ENCODE measurements at places on chromosomes 1 and 21. TPM values are rescaled to one million over a fixed set of nuclear protein-coding genes. Genes with fewer than 3 reads are reported as not detected.
A peak's percentile ranks its signal among the peaks of the same experiment; 100 is the strongest.

The CATSPER4 gene
- total RNA-seq: not detected

The MYOG gene
- total RNA-seq: not detected

- no peaks in the 10 kb centered on the region for H3K4me1 ChIP-seq
- no peak for DNase-seq
- no peak overlapping the region for H3K4me3 ChIP-seq
- peaks cover 3% of the 10 kb centered on the region for H3K27me3 ChIP-seq
Measured at GRCh38 chr1:53473463-53473862, 14.3 kb downstream of the DMRTB1 start.

The SLC27A3 gene
- 11.1 TPM for total RNA-seq

GRCh38 chr1:209600541-209600940, 17.0 kb downstream of the CAMK1G start:
- H3K4me1 ChIP-seq: peaks cover 13% of the 10 kb centered on the region
- H3K27ac ChIP-seq: no peak overlapping the region
- no peak overlapping the region for H3K4me3 ChIP-seq
- peaks cover 34% of the 10 kb centered on the region for H3K27me3 ChIP-seq

GRCh38 chr1:33468531-33468930, 3.9 kb upstream of the ZSCAN20 start:
- H3K36me3 ChIP-seq: no peaks in the 10 kb centered on the region
- no peak overlapping the region for H3K4me3 ChIP-seq
- DNase-seq: no peak
- H3K4me1 ChIP-seq: peaks cover 23% of the 10 kb centered on the region
- no peak overlapping the region for H3K27ac ChIP-seq
- H3K27me3 ChIP-seq: no peaks in the 10 kb centered on the region

DNA sequence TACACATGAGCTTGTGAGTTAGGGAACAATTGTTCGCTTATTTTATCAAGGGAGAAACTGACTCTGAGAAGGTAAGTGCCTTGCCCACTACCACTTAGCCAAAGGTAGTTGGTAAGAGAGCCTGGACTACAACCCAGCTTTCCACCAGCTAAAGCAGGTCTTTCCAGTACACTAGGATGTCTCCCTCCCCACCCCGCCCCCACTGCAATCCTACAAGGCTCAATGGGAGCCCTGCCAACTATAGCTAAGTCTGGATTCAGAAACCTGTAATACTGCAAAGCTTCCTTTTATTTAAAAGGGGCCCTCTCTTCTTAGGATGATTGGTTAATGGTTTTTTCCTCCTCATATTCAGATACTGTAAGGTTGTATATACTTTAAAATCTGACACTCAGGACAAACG, 102.0 kb upstream of the C8B start:
- H3K4me3 ChIP-seq: no peak overlapping the region
- H3K27me3 ChIP-seq: no peaks in the 10 kb centered on the region
- H3K36me3 ChIP-seq: no peaks in the 10 kb centered on the region

GRCh38 chr1:74324684-74325448, 89.7 kb downstream of the TNNI3K start:
- H3K27ac ChIP-seq: no peak overlapping the region
- no peaks in the 10 kb centered on the region for H3K4me1 ChIP-seq
- no peak for DNase-seq

The CHD1L gene
- total RNA-seq: 75.1 TPM

DNA sequence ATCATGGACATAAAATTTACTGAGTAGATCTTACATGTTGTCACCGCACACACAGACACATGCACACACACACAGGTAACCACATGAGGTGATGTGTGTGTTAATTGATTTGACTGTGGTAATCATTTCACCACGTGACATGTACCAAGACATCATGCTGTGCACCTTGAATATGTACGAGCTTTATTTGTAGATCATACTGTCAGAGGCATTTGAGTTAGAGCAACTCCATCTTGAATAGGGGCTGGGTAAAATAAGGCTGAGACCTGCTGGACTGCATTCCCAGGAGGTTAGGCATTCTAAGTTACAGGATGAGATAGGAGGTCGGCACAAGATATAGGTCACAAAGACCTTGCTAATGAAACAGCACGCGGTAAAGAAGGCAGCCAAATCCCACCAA, 31.7 kb upstream of the TRIM17 start:
- peaks cover 6% of the 10 kb centered on the region for H3K36me3 ChIP-seq
- peaks cover 32% of the 10 kb centered on the region for H3K4me1 ChIP-seq
- H3K27me3 ChIP-seq: peaks cover 26% of the 10 kb centered on the region
- no peak overlapping the region for H3K27ac ChIP-seq
- no peak overlapping the region for H3K4me3 ChIP-seq

The AUNIP gene
- 12.3 TPM for total RNA-seq

GRCh38 chr1:231590453-231591198, 36.0 kb upstream of the DISC1 start:
- H3K36me3 ChIP-seq: no peaks in the 10 kb centered on the region
- peaks cover 10% of the 10 kb centered on the region for H3K4me1 ChIP-seq
- peaks cover 6% of the 10 kb centered on the region for H3K27me3 ChIP-seq
- no peak overlapping the region for H3K27ac ChIP-seq
- peak; percentile 12 for DNase-seq

The SPRR1B gene
- not detected for total RNA-seq

- no peaks in the 10 kb centered on the region for H3K36me3 ChIP-seq
- no peak for DNase-seq
- H3K4me1 ChIP-seq: no peaks in the 10 kb centered on the region
- no peak overlapping the region for H3K4me3 ChIP-seq
Measured at GRCh38 chr1:153608742-153609584, 4.0 kb downstream of the S100A16 start.

Measured in activated T-helper 1 cell treated with anti-CD3 and anti-CD28 coated beads, Interleukin-12 subunit alpha, Interleukin-12 subunit beta, Interleukin-2, Interleukin-4 antibody, amounts not matched to agents 30 ng/mL and 10 ng/mL and 1 ng/mL, durations not matched to agents 14 hours and 24 hours and 36 hours (primary cell).